ENCODE measurements at places on chromosomes 3 and 15.

- DNase-seq = no peak
Observed at GRCh38 chr3:71854096-71854495, 69.1 kb upstream of the PROK2 start.

GRCh38 chr3:185758912-185759311, 65.9 kb downstream of the IGF2BP2 start:
- no peak for DNase-seq

- DNase-seq = no peak
Observed at GRCh38 chr15:101156061-101156460, 95.8 kb downstream of the CHSY1 start.

DNA sequence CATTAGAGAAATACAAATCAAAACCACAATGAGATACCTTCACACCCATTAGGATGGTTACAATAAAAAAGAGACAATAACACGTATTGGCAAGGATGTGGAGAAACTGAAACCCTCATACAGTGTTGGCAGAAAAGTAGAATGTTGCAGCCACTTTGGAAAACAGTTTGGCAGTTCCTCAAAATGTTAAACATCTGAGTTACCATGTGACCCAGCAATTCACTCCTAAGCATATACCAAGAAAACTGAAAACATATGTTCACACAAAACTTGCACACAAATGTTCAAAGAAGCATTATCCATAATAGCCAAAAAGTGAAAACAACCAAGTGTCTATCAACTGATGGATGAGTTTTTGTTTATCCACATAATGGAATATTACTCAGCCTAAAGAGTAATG, 166.9 kb upstream of the FAM3D start:
- DNase-seq = no peak

DNA sequence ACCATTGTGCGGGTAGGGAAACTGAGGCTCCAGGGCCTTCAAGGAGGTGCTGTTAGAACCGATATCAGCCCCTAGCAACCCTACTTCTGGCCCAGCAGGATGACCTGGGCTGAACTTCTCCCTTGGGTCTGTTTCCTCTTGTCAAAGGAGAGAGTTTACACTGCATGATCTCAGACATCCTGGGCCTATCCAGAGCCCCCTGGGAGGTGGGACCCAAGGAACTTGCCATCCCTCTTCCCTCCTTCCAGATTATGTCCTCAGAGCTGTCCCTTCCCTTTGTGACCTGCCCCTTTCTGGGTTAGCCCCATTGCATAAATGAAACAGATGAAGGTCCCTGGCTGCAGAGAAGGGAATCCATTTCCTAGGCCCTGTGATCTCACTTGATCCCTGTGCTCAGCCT, 12.3 kb upstream of the DNAH1 start:
- DNase-seq = no peak

DNA sequence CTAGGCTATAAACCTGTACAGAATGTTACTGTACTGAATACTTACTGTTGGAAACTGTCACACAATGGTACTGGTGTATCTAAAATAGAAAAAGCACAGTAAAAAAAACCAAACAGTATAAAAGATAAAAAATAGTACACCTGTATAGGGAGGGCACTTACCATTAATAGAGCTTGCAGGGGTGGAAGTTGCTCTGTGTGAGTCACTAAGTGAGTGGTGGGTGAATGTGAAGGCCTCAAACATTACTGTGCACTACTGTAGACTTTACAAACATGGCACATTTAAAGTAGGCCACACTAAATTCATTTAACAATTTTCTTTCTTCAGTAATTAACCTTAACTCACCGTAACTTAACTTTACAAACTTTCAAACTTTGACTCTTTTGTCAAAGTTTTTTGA, 22.0 kb downstream of the B3GALNT1 start:
- no peak for DNase-seq

DNA sequence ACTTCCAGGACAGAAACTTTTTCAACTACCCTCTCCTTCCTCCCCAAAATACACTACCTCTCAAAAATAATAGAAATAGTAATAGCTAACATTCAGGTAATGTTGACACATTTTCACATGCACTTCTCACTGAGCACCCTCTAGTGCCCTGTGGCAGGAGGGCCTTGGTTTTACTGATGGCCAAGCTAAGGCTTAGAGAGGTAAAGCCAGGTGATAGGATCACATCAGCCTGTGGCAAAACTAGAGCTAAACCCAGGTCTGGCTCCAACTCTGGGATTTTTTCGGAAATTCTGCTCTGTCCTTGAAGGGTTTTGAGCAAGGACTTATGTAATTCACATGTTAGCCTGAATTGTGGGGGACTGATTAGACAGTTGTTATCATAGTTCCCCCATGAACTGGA, 922 bp upstream of the TAMM41 start:
- no peak for DNase-seq

- no peak for DNase-seq
Observed at GRCh38 chr3:167743799-167744198, 8.3 kb downstream of the SERPINI1 start.
